ENCODE measurements at places on chromosomes 7 and 10.
A peak's percentile ranks its signal among the peaks of the same experiment; 100 is the strongest.

- peak; percentile 20 for DNase-seq
Observed at GRCh38 chr7:128236924-128237586, 4.0 kb upstream of the LEP start.

DNA sequence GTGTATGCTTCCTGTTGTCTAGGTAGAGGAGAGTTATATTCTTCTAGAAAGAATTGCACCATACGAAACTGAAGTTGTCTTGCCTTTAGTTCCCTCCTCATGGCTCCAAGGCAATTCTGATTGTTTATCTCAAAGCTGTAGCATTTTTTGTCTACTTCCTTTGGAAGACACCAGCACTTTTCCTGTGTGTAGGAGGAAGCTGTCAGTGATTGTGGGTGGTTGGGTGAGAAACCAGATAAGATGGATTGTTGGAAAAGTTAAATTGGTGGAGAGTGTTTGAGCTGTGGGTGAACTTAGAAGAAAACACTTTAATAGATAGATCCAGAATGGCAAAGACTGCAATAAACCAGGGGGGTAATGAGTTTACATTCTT lies 12.1 kb upstream of the CSTF2T start:
- no peak for DNase-seq

DNA sequence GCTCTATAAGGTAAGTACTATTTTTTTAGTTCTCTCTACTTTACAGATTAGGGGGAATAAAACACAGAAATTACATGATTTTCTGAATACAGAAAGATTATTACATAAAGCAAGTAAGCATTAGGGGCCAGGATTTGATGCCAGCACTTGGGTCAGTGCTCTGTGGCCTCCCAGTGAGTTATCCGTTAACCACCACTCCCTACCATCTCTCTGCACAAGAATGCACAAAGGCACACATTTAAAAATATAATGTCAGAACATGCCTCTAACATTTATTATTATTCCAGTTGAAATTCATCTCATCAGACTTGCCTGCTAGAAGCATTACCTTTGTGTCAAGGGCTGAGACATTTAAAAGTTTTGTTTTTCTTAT lies 59.0 kb downstream of the MET start:
- no peak for DNase-seq

DNA sequence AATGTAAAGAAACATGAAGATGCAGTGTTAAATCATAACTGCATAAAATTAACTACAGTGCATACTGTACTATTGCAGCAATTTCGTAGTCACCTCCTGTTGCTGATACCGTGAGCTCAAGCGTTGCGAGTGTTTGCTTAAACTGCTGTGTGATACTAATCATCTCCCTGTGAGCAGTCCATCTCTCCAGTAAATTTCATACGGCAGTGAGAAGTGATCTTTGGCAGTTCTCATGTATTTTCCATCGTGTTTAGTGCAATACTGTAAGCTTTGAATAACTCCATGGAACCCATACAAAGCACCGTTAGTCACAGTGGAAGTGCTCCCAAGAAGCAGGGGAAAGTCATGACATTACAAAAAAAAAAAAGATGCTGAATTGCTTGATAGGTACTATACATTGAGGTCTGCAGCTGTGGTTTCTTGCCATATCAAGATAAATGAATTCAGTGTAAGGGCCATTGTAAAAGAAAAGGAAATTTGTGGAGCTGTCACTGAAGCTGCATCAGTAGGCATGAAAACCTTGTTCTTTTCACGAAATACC lies 360.4 kb downstream of the EXOC4 start:
- no peak for DNase-seq

DNA sequence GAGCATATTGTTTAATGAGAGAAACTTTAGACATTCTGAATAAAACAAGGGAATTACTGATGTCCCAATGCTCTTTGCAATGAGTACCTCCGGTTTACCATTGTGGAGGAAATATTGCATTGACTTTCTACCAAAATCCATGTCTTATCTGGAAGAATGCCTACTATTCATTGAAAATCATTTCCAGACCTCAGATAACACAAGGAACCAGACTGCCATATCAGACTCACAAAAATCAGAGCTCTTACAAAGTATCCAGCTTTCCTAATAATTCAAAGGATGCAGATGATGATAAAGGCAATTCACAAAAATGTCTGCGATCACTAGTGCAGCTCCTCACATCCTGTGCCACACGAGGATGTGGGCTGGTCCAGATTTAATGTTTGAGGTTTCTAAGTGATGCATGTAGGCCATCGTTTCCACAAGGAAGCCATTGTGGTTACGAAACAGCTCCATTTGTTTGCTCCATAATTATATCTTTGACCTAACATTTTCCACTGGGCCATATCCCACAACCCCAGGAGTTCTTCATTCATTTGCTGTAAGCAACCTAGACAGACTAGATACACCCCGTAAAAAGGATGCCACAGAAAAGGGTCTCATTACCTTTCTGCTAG lies 831.1 kb upstream of the C7orf33 start:
- no peak for DNase-seq

- DNase-seq = no peak
Observed at GRCh38 chr7:139598642-139599041, 75.2 kb downstream of the CLEC2L start.

DNA sequence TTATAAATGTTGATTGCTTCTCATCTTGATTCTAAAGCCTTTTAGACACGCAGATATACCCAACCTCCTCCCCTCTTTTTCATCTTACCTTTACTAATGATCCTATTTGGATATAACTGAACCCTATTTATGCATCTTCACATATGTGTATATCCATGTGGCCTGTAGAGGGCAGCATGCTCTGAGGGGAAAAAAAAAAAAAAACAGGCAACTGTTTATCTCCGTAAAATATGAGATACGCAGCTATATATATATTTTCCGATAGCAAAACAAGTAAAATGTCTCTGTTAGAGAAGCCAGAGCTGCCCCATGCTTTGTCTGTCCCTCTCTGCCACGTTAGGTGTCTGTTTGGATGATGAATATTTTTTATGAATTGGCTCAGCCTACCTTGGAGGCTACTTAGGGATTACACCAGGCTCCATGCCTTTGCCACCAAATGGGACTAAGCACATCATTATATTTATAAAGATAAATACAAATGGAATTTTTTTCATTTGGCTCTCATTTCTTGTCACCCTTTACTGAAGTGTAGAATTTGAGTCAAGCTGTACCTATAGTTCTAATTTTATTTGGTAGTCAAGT lies 174.8 kb upstream of the FZD1 start:
- peak; percentile 15 for DNase-seq

DNA sequence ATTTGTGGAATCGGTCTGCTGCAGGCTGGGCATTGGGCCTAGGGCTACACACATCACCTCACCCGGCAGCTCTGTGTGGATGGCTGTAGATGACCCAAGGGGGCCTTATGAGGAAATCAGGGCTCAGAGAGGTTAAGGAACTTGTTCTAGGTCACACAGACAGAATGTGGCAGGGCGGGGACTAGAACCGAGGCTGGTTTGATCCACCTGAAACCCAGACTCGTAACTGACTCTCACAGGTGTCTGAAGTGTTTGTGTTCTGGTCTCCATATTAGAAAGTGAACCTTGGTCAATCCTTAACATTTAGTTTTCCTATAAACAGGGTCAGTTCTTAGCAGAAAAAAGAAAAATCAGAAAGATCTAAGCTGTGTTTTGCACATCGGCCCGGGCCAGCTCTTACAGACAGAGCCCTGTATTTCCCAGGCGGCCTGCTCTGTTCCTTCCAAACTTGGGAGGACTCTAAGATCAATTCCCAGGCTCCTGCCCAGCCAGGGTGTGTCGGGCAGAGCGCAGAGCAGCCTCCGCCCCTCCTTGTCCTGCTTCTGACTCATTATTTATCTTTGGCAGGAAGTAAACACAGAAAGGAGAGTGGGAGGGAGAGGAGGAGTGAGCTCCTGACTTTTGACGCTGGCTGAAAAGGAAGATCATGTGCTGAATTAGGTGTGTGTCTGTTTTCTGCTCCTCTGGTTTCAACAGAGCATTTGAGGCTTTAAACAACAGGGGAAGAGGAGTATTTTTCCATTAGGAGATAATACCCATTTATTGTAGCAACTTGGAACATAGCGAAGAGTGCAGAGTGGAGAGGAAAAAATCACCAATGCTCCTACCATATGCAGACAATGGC lies 74.1 kb downstream of the TACC2 start:
- peak; percentile 90 for DNase-seq

- peak; percentile 7 for DNase-seq
Observed at GRCh38 chr10:17599089-17599488, 18.1 kb downstream of the HACD1 start.

DNA sequence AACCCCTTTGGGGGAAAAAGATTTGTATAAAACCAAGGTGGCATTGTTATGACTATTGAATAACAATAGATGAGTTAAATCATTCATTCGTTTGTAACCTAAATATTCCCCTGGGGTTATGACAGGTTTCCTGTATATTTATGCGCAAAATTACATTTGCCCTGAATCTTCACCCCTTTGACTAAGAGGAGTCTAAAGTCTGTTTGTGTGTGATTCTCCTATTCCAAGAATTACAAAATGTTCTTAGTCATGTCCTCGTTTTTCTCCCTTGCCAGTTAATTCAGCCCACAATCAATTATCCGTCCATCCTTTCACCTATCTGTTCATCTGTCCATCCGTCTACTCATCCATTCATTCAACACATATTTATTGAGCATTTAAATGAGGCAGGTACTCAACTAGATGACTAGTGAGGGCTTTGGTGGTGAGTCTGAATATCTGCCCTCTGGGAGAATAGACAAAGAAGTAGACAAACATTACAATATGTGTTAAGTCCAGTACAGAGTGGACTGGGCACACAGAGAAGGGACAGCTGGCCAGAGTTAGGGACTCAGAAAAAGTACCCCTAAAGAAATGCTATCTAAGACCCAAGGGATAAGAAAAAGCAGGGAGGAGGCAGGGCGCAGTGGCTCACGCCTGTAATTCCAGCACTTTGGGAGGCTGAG lies 35.6 kb upstream of the TCF7L2 start:
- no peak for DNase-seq

- DNase-seq = no peak
Observed at GRCh38 chr10:71396711-71397295, at the start of gene CDH23. Gene CDH23 (plus strand): TSS chr10:71396920. CDS start chr10:71439832, 42,912 bp downstream.

GRCh38 chr7:16397501-16398145 lies 23.7 kb downstream of the CRPPA start:
- DNase-seq = no peak

- no peak for DNase-seq
Observed at GRCh38 chr7:82760831-82761230, 317.3 kb upstream of the CACNA2D1 start.

- DNase-seq = no peak
Observed at GRCh38 chr7:78473021-78473420, 674.4 kb downstream of the PHTF2 start.

GRCh38 chr10:133142523-133143199 lies 17.4 kb upstream of the KNDC1 start:
- no peak for DNase-seq

DNA sequence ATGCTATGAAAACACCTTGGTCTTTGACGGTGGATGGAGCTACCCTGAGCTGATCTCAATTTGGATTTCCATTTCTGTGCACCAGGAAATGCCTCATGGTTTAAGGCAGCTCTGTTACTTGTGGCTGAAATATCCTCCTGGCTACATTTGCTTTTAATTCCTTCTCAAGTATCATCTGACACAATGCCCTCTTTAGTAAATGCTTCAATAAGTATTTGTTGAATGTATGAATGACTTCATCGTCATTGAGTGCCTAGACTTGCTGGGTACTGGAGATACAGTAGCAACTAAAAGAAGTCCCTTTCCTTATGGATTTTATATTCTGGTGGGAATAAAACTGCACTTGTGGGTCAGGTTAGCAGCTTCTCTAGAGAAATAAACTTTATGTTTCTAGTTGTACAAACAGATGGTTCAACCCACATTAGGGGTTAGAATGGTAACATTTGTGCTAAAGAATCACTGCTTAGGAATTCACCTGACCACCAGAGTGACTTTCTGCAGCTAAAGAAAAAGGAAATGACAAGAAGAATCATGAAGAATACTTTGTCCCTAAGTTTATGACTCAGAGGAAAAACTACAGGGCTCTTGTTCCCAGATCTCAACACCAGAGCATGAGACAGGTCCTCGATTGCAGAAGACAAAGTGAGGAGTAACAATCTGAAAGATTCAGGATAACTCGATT lies 21.8 kb upstream of the SMNDC1 start:
- peak; percentile 78 for DNase-seq

- DNase-seq = no peak
Observed at GRCh38 chr10:102714621-102715455, at the start of gene SFXN2. Gene SFXN2 (plus strand): TSS chr10:102714636. CDS start chr10:102726637, 12,001 bp downstream.

DNA sequence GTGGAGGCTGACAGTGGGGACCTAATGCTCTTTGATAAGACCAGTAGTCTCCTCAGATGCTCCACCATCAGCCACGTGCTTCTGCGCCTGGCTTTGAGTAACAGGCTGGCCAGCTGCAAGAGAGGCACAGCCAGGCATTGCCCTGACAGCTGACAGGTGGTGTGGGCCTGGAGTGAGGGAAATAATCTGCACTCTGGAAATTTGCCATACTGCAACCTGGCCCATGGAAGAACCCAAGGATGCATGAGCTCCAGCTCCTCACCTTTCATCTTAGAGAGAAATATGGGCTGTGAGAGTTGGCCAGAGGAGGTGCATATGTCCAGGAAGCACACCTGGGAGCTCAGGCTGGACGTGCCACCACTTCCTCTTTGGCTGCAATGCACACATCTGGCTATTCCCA lies 118.9 kb downstream of the PLXDC2 start:
- DNase-seq = no peak

GRCh38 chr10:3206511-3207157 lies 34.1 kb upstream of the PITRM1 start:
- DNase-seq = no peak

DNA sequence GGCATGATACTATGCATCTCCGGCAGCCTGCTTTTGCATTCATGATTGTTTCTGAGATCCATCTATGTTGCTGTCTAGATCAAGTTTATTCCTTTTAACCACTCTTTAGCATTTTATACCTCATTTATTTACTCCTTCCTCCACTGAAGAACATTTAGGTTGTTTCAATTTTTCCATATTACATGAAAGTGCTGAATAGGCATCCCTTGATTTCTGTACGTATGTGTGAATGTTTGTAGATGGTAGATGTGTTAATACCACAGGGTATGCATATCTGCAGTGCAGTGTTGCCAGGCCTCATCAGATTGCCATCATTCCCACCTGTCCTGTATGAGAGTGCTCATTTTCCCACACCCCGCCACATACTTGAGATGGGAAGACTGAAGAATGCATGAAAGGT lies 13.9 kb downstream of the ARPC1A start:
- no peak for DNase-seq

DNA sequence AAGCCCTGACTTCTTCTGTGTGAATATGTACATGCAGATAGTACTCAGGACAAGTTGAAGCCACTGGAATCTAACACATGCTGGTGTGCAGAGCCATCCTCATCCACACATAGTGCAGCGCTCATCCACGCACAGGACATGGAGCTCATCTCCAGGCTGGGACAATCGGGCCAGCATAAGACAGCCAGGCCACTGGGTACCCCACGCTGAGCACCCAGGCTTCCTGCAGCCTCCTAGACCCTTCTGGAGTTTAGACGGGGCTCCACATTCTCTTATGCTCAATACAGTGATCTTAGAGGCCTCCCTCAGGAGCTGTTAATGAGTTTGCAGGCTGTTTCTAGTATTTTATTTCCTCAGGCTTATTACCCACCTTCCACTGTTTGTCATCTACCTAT lies 238.9 kb downstream of the TNS3 start:
- no peak for DNase-seq

- no peak for DNase-seq
Observed at GRCh38 chr10:1610986-1611770, 126.1 kb downstream of the ADARB2 start.

Measured in SW 1271 (cell line).